ENCODE measurements at places on chromosomes 3 and 15. TPM values are rescaled to one million over a fixed set of nuclear protein-coding genes. Genes with fewer than 3 reads are reported as not detected.

The ARPIN gene
- total RNA-seq, result 13.2 TPM

The CHRFAM7A gene
- 0.26 TPM for total RNA-seq

The CCR9 gene
- not detected for total RNA-seq

The NBEAL2 gene
- total RNA-seq, result 2.1 TPM

The WDR93 gene
- total RNA-seq, result 0.17 TPM

The MORC1 gene
- total RNA-seq, result not detected

The XCR1 gene
- under 0.01 TPM for total RNA-seq

The C3orf52 gene
- 1.8 TPM for total RNA-seq

- H3K4me1 ChIP-seq, result no peaks in the 10 kb centered on the region
- H3K27me3 ChIP-seq, result no peaks in the 10 kb centered on the region
- no peak for DNase-seq
Measured at GRCh38 chr3:74839566-74839965, 225.1 kb upstream of the CNTN3 start.

DNA sequence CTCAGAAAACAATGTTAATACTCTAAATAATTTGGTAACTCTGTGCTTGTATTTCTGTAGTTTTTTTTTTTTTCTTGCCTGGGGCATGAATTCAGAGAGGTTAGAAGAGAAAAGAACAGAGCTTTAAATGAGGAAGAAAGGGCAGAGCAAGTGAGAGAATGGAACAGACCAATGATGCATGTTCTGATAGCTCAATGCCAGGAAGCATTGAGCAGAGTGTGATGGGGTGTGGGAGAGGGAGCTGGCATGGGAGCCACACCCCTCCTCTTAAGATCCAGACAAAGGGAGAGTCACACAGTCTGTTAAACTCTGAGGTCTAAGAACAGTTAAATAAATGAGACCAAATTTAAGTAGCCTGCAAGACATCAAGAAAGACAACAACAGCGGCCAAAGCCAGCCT is 538.6 kb downstream of the TUSC7 start:
- no peaks in the 10 kb centered on the region for H3K27me3 ChIP-seq
- no peak overlapping the region for H3K27ac ChIP-seq
- H3K4me1 ChIP-seq, result no peaks in the 10 kb centered on the region
- H3K4me3 ChIP-seq, result no peak overlapping the region
- DNase-seq, result no peak

DNA sequence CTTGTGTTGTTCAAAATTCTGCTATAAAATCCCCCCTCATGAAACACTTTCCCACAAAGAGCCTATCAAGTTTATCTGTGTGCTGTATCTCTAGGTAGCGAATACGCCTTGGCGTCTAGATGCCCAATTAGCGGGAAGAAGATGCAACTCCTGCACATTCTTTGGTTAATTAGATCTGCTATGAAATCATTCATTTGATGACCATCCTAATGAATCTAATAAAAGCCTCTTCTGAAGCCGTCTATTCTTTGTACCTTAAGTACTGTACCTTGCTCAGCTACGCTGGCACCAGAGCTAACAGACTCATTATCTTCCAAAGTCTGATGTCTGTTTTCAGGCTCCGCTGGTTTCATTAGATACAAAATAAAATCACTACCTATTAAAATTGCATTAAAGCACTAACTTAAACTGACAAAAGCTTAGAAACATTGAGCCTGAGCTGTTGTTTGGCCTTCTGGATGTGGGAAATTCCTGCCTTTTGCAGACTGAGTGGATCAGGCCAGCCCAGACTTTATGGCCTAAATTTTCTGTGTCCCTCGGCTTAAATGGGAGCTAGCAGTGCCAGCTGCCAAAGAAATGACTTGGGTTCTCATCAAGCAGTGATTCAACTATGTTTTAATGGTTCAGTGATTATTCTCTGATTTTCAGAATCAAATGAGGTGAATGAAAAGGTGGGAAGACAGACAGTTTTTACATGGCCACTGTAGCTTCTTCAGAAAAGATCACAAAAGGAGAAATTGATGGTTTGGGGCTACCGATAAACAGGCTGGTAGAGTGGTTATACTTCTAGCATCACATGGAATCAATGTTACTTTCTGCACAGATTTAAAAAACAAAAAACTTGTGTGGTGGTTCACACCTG is 28.4 kb upstream of the CHST2 start:
- H3K27me3 ChIP-seq, result peaks cover 2% of the 10 kb centered on the region
- DNase-seq, result no peak
- H3K36me3 ChIP-seq, result no peaks in the 10 kb centered on the region
- no peak overlapping the region for H3K4me3 ChIP-seq
- no peak overlapping the region for H3K27ac ChIP-seq

- H3K27ac ChIP-seq, result no peak overlapping the region
- H3K27me3 ChIP-seq, result no peaks in the 10 kb centered on the region
- no peak overlapping the region for H3K4me3 ChIP-seq
- H3K4me1 ChIP-seq, result no peaks in the 10 kb centered on the region
Measured at GRCh38 chr15:80605591-80606150, 89.4 kb upstream of the ABHD17C start.

- no peaks in the 10 kb centered on the region for H3K4me1 ChIP-seq
- H3K27me3 ChIP-seq, result no peaks in the 10 kb centered on the region
- no peak overlapping the region for H3K4me3 ChIP-seq
- no peaks in the 10 kb centered on the region for H3K36me3 ChIP-seq
- no peak overlapping the region for H3K27ac ChIP-seq
Measured at GRCh38 chr3:86869566-86869965, 121.4 kb downstream of the VGLL3 start.

GRCh38 chr15:35450492-35450891 is 95.5 kb downstream of the DPH6 start:
- no peak overlapping the region for H3K27ac ChIP-seq
- no peak overlapping the region for H3K4me3 ChIP-seq
- no peaks in the 10 kb centered on the region for H3K36me3 ChIP-seq
- no peaks in the 10 kb centered on the region for H3K27me3 ChIP-seq

GRCh38 chr15:78404125-78404524 is 33.9 kb upstream of the IREB2 start:
- peaks cover 15% of the 10 kb centered on the region for H3K27me3 ChIP-seq
- no peak overlapping the region for H3K4me3 ChIP-seq
- no peaks in the 10 kb centered on the region for H3K36me3 ChIP-seq
- DNase-seq, result no peak
- no peaks in the 10 kb centered on the region for H3K4me1 ChIP-seq

DNA sequence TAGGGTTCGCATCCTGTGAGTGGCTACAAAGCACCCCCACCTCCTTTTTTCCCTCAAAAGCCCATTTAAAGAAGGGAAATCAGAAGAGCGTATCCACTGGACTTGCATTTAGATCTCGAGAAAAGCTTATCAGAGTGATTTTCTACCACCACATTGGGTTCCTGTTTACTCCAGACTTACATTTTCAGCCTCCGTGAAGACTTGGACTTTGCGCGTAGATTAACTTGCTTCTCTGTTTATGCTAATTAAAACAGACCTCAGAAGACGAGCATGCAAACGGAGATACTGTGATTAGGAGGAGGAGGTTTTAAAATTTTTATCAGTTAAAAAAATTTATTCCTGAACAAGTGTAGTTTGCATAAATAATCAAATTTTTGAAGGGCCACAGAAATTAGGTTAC is 115.7 kb downstream of the AKAP13 start:
- peaks cover 4% of the 10 kb centered on the region for H3K4me1 ChIP-seq
- H3K27me3 ChIP-seq, result no peaks in the 10 kb centered on the region
- no peaks in the 10 kb centered on the region for H3K36me3 ChIP-seq
- DNase-seq, result no peak

DNA sequence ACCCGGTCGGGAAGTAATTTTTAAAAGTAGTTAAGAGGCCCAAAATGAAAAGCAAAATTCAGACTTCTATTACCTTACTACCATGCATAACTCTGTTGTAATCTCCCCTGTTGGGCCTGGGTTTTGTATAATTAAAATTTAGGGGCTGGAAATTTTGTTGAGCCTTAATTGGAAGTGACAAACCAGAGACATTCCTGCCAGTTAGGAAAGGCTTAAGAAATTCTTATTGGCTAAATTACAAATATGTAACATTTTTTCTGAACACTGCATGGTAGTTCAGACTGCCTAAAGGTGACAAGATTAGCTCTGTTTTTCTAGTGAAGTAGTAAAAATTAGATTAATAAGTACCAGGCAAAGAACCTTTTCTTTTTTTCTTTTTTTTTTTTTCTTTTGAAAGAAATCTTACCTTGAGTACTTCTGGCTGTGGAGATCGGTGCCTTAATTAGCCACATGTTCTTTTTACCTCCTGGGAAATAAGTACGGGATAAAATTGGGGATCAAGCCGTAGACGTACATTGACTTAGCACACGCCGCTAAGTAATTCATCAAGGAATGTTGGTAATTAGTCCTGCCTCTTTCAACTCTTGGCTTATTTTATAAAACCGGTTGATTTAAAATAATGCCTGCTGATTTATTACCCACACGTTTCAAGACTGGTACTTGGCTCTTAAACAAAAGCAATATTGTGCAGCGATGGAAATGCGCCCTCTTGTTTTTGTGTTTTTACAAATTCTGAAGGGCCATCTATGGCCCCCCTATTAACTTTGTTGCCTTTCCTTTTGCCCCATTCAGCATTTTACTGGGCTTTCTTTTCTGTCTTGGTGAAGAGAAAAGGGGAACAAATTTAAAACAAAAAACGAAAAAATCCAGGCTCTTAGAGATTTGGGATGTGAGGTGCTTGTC is 111.2 kb upstream of the SAMMSON start:
- H3K4me1 ChIP-seq, result peaks cover 4% of the 10 kb centered on the region
- H3K4me3 ChIP-seq, result no peak overlapping the region

DNA sequence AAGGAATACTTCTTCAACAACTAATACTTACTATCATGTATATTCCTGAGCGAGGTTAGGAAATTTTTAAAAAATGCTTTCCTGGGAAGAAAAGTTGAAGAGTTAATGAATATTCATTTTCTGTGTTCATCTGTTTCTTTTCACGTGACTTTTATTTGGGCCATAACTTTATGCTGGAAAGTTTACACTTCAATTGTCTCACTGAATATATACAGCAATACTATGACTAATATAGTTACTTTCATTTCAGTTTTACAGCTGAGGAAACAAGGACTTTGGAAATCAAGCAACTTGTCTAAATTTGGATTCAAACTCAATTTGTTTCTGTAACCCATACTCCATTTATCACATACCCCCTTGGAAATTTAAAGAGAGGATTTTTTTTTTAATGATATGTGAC is 894.2 kb downstream of the ROBO1 start:
- H3K4me1 ChIP-seq, result peaks cover 4% of the 10 kb centered on the region
- no peak overlapping the region for H3K27ac ChIP-seq
- no peaks in the 10 kb centered on the region for H3K27me3 ChIP-seq
- DNase-seq, result peak; percentile 19
- no peak overlapping the region for H3K4me3 ChIP-seq
- H3K36me3 ChIP-seq, result no peaks in the 10 kb centered on the region

GRCh38 chr3:80350771-80351170 is 583.0 kb upstream of the ROBO1 start:
- DNase-seq, result peak; percentile 20
- H3K4me3 ChIP-seq, result no peak overlapping the region
- H3K27ac ChIP-seq, result no peak overlapping the region
- no peaks in the 10 kb centered on the region for H3K27me3 ChIP-seq
- H3K4me1 ChIP-seq, result no peaks in the 10 kb centered on the region

DNA sequence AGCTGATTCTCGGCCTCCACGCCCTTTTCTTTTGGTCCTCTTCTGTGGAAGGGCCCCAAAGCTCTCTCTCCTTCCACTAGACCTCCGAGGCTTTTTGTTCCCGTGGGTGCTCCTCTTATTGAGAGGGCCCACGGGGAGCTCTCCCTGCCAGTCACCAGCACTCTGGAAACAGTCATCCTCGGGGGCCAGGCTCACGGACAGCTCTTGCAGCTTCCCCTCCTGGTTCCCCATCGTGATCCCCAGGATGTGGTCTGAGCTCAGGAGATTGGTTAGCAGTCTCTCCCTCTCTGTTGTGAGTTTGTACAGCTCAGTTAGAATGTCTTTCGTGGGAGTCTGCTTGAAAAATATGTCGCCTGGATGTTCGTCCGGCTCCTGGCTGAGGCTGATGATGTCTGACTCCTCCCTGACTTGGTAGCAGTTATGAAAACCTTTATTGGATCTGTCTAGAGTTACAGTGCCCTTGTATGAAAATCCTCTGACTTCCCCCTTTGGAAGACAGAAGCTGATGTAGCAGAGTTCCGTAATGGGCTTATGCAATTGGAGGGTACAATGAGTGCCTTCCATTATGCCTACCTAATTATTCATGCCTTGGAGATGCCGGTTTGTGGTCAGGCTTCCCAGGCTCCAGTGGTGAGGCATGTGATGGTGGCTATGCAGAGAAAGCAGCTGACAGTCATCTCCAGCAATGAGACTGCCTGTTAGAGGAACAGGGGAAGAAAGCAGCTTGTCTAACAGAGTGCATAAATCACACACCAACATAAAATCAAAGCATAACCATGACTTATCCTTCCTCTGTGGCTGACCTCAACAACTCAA is 40.0 kb downstream of the FMN1 start:
- no peaks in the 10 kb centered on the region for H3K27me3 ChIP-seq
- no peak overlapping the region for H3K27ac ChIP-seq
- H3K4me3 ChIP-seq, result no peak overlapping the region

- H3K27me3 ChIP-seq, result no peaks in the 10 kb centered on the region
- no peak overlapping the region for H3K4me3 ChIP-seq
- no peak for DNase-seq
- H3K36me3 ChIP-seq, result no peaks in the 10 kb centered on the region
- H3K4me1 ChIP-seq, result peaks cover 2% of the 10 kb centered on the region
Measured at GRCh38 chr3:120052225-120052624, 42.0 kb downstream of the GSK3B start.

GRCh38 chr3:115590873-115591272 is 32.4 kb upstream of the GAP43 start:
- no peak overlapping the region for H3K4me3 ChIP-seq
- DNase-seq, result no peak
- peaks cover 2% of the 10 kb centered on the region for H3K27me3 ChIP-seq
- H3K36me3 ChIP-seq, result no peaks in the 10 kb centered on the region
- no peak overlapping the region for H3K27ac ChIP-seq

GRCh38 chr3:38992117-38992760 is 59.5 kb downstream of the SCN11A start:
- no peak overlapping the region for H3K27ac ChIP-seq
- H3K4me3 ChIP-seq, result no peak overlapping the region
- no peaks in the 10 kb centered on the region for H3K27me3 ChIP-seq
- H3K4me1 ChIP-seq, result peaks cover 7% of the 10 kb centered on the region
- DNase-seq, result peak; percentile 59

- no peak overlapping the region for H3K4me3 ChIP-seq
- H3K4me1 ChIP-seq, result no peaks in the 10 kb centered on the region
- no peaks in the 10 kb centered on the region for H3K36me3 ChIP-seq
- no peaks in the 10 kb centered on the region for H3K27me3 ChIP-seq
Measured at GRCh38 chr3:148077965-148078364, 619.7 kb upstream of the AGTR1 start.

DNA sequence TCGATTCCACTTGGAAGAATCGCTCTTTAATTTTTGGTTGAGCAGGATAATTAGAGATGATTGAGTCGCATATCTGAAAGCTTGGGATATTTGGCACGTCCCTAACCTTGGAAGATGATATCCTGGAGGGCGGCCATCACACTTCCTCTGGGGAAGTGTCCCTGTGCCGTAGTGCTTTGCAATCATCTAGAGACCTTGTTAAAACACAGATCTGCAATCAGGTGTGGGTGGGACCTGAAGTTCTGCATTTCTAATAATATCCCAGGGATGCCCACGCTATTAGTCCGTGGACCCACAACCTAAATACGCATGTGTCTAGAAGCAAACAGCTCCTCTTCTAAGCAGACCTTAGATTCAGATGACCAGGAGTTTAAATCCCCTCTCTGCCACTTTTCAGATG is 20.5 kb downstream of the MYO1E start:
- H3K27ac ChIP-seq, result no peak overlapping the region
- H3K36me3 ChIP-seq, result no peaks in the 10 kb centered on the region
- no peaks in the 10 kb centered on the region for H3K27me3 ChIP-seq
- H3K4me3 ChIP-seq, result no peak overlapping the region
- peaks cover 8% of the 10 kb centered on the region for H3K4me1 ChIP-seq

- no peak overlapping the region for H3K4me3 ChIP-seq
- no peak for DNase-seq
- no peak overlapping the region for H3K27ac ChIP-seq
- no peaks in the 10 kb centered on the region for H3K27me3 ChIP-seq
- no peaks in the 10 kb centered on the region for H3K36me3 ChIP-seq
Measured at GRCh38 chr3:157868946-157869345, 237.3 kb downstream of the SHOX2 start.

Measured in fibroblast of lung (primary cell).